ENCODE measurements at places on chromosomes 7 and 10.

DNA sequence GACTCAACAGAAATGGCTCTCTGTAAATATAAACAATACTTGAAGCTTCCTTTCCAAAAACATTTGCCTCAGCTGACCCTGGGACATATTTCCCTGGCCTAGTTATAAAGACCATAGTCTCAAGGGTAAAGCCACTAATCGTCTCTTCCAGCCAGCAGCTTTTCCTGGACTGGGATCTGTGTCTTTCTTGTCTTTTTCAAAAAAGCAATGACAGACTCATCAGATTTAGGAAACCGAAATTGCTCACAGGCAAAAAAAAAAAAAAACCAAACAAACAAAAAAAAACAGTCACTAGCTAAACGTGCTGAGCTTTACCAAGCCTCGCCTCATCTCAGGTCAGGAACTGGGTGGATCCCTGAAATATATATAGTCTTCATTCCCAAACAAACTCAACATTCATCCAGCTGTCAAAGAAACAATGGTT, 23.5 kb downstream of the STN1 start:
- DNase-seq, result no peak

GRCh38 chr10:129122846-129123245, 344.2 kb upstream of the MGMT start:
- no peak for DNase-seq

GRCh38 chr7:25775570-25775969, 376.4 kb upstream of the NFE2L3 start:
- no peak for DNase-seq

- no peak for DNase-seq
These were observed 107.3 kb downstream of the PROSER2 start for GRCh38 chr10:11930312-11930978.

DNA sequence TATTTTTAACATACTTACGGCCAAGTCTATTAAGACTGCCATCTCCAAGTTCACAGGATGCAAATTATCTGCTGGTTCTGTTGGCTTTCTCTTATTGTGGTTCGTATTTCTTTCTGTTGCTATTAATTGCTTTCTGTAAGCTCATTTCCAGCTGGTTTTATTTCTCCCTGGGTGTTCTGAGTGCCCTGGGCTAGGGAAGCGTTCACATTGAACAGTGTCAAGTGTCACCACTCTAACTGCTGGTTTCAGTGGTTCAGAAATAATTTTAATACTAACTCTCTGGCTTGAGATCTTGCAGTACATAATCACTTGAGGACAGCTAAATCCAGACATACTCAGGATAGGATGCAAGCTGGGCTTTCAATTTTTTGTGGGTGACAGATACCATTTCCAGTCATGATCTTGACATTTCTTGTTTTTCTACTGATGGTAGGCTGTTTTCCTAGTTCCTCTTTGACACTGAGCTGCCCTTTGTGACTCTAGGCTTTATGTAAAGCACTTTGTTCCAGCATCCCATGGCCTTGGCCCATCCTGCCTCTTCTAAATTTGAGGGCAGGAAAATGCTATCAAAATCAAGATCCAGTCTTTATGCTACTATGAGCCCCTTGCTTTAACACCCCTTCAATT, 117.6 kb downstream of the SNX13 start:
- no peak for DNase-seq

DNA sequence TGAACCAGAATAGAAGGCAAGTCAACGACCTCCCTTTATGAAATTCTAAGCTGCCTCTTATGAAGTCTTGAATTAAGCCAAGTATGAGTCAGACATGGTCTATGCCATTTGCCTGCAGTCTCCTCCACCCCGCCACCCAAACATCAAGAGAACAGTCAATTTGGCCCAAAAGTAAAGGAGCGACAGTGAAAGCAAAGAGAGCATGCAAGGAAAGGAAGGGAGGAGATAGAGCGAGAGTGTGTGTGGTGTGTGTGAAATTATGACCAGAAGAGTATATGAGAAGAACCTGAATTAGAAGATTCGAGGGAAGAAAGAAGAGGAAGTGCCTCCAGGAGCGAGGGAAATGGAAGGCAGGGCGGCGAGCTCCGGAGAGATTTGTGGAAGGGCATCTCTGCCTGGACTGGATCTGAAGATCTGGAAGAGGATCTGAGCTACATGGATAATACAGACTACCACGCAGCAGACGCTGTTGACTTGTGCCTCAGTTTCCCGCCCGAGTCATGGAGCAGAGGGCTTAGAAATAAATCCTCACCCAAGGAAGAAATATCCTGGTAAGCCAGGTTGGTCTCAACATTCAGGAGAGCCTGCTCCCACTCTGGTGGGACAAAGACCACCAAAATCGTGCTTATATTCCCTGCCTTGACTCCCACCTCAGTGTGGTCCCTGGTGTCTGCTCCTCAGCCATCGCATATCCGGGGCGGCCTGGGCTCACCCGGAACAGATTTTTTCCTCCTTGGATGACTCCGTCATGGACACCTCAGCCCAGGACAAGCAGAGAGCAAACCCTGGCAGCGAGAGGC, 459 bp downstream of the ZDHHC6 start:
- DNase-seq, result no peak

DNA sequence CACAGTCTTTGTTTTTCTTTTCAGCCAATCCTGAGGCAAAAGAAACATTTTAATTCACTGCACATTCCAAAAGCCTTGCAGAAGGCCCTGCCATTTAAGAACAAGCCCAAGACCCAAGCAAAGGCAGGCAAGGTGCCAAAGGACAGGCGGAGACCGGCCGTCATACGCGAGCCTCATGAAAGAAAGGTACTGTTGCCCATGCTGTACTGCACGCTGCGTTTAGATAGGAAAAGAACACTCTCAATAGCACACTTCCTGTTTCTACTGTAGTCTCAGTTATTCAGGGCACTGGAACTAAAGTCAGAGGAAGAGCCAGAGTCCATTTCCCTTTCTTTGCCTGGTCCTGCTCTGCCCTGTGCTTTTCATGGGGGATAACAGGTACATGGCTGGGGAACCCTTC, 47.6 kb downstream of the BMS1 start:
- DNase-seq, result no peak

DNA sequence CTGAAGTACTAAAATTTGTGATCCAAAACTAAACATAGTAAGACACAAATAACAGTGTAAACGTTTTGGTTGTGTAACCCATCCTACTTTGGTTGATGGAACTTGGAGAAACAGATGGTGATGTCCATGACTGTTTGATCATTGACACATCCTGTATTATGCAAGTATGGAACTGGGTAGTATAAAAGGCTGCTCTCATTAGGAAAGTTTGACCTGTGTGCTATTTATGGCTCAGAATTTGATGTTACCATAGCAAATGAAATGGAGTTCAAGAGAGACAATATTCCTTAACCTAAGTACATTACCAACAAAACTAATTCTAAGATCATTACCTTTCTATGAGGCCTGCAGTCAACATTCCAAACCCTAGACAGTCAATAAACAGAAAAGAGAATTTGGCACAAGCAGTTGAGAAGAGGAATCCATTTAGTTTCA, 39.9 kb downstream of the DKK1 start:
- DNase-seq, result no peak

DNA sequence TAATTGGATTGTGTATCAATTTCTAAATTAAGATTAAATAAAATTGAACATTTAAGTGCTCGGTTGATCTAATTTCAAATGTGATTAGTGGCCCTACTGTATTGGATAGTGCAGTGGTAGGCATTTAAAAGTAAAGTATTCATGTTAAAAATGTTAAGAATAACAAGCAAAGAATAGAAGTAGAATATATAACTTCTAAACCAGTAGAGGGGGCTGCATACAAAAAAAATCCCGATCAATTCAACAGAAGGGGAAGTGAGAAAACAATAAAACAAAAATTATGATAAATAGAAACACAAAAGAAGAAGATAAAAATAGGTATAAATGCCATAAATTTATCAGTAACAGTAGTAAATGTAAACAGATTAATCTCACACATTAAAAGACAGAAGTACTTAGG, 24.9 kb upstream of the WDFY4 start:
- DNase-seq, result peak; percentile 30

DNA sequence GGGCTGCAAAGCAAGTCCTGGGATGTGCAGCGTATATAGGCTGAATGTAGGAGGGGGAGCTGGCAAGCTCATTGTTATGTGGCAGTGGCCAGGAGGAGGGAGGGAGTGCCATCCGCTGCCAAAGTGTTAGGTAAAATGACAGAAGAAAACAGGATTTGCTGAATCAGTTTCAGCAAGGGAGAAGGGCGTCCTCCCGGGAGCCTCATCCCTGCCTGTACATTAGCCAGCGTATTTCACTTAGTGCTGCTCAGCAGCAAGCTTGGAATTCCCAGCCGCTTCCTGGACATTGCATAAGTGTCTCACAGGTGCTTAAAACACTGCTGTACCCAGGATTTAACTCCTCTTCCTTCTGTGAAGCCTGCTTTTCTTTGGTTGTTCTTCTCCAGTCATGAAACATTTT, 2.5 kb downstream of the NIPSNAP2 start:
- DNase-seq, result no peak

DNA sequence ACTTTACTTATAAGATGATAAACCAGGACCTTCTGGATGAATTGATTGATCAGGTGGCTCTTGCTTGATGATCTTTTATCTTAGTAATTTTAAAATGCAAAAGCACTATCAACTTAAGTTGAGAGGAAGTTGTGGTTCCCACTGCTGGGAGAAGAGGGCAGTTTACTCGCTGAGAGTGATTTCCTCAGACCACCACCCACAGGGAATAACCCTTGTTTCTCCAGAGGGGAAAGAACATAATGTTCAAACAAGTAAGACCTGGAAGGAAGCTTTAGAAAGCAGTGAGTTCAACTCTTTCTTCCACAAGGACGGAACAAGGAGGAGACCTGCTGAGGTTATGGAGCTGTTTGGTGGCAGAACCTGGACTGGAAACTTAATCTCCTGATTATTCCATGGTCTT, 138.7 kb downstream of the FAM204A start:
- no peak for DNase-seq

- DNase-seq, result peak; percentile 67
These were observed 869 bp upstream of the TBX20 start for GRCh38 chr7:35254496-35255442.

- no peak for DNase-seq
These were observed 3.6 kb downstream of the SEC23IP start for GRCh38 chr10:119896061-119896655.

DNA sequence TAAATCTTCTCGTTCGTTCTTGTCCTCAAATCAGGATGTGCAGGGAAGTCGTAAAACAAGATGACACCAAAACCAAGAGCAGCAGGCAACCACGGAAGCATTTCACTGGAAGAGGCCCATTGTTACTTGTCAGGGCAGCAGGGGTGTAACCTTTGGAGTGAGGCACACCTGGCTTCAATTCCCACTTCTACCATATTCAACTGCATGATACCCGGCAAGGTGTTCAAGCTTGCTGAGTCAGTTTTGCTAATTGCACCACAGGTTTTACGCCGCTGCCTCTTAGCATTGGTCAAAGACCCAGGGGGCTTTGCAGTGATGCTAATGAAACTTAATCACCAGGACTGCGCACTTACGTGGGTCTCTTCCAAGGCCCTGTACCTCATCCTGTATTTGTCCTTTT, 50.0 kb upstream of the PTER start:
- peak; percentile 3 for DNase-seq

DNA sequence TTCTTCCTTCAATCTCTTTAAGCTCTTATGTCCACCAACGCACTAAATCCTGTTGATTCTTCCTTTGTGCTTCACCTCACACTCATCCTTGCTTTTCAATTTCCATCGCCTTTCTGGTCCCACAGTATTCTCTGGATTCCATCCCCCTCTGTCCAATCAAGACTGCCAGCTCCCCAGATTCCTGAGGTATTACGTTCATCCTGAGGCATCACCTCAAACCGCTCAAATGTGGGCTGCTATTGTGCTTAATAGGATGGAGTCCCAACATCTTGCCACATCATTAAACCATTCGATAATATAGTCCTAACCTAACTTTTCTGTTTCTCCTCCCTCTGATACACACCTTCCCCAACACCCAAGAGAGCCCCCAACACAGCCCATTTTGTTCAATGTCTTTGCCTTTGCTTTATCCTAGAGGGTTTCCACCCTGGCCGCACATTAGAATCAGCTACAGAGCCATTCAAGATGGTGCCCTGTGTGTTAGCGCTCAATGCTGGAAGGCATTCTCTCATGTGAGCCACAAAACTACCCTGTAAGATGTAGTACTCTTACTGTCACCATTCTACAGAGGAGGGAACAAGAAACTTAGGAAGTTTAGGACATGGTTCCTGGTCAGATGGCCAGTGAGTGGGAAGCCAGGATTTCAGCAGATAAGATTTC, 79.5 kb upstream of the LEP start:
- no peak for DNase-seq

DNA sequence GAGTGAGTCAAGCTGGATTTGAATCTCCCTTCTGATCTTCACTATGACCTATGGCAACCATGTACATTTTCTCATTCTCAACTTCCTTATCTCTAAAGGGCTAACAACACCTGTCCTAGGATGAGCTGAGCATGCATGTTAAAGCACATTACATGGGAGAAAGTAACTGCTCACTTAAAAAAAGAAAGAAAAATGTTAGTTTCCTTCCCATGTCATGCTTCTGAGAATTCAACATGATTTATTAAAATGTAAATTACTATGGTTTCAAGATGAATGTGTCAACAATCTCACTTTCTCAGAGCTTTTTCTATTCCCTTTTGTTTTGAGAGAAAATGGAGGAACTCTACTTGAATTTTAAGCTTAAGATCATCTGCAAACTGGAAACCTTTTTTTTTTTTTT, 295.3 kb downstream of the SKIDA1 start:
- DNase-seq, result no peak

GRCh38 chr7:116182023-116182422, 28.3 kb upstream of the TES start:
- DNase-seq, result no peak

- no peak for DNase-seq
These were observed 298.1 kb downstream of the TCERG1L start for GRCh38 chr10:131013281-131013912.

DNA sequence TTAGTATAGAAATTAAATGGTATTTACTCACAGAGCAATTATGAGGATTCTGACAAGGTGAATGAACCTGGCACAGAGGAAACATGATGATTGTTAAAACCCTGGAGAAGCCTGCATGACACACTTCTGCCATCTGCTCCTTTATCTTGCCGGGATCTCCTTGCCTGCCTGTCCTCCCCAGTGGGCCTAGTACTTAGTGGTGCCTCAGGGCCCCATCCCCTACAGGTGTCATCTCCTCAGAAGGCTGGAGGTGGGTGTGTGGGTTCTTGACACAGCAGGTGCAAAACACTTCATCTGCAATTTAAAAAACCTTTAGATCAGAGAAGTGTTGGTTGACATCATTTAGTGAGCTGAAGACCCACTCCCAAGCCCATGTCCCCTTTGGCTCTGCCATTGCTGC, 261.2 kb downstream of the ADRA2A start:
- no peak for DNase-seq

- DNase-seq, result no peak
These were observed 35.8 kb downstream of the MINDY3 start for GRCh38 chr10:15824498-15824897.

DNA sequence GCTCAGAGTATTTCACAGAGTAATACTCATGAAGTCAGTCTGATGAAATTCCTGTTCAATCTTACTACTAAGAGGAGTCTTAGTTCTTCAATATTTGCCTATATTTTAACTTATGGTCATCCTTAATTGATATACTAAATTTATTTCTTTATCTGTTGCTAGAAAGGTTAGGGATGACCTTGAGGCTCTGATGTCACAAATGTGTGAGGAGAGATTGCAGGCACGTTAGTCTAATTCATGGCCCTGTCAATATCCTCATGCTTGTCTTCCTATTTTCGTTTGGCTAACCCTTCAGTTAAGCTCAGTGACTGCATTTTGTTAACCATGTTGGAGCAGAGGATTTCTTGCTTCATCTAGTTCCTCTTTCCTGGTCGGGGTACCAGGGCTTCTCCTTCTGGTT, 704.7 kb upstream of the COBL start:
- no peak for DNase-seq

Measured in neural progenitor cell (in vitro differentiated cells).